ENCODE measurements at places on chromosomes 6 and 20. TPM values are rescaled to one million over a fixed set of nuclear protein-coding genes. Genes with fewer than 3 reads are reported as not detected.

Gene ZNF512B
- 7.6 TPM for total RNA-seq

Gene PNLDC1
- not detected for total RNA-seq

Gene STX16
- 52.9 TPM for total RNA-seq

Gene SIRPA
- total RNA-seq: 26.5 TPM

Gene SIM1
- total RNA-seq: not detected

Gene ZFAND3
- total RNA-seq: 32.6 TPM

Gene TTLL9
- total RNA-seq: 0.17 TPM

Gene MTRF1L
- total RNA-seq: 24.1 TPM
